ENCODE measurements at places on chromosomes 2 and 18.

DNA sequence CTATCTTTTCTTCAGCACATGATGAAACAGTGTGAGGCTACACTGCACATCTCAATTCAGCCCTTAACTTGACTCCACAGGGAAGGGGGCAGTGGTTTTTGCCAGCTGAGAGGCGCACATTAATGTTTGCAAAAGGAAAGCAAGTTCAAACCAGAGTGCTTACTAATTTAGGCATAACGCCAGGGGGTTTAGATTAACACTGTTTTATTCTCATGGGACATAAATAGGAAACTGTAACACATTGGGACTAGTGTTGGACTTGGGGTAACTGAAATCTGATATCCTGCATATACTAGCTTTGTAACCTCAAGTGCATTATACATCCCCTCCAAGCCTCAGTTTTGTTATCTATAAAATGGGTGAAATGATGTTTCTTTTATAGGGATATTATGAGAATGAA is 821.2 kb upstream of the ID2 start:
- DNase-seq: no peak

GRCh38 chr2:57886161-57886786 is 160.3 kb upstream of the VRK2 start:
- no peak for DNase-seq

DNA sequence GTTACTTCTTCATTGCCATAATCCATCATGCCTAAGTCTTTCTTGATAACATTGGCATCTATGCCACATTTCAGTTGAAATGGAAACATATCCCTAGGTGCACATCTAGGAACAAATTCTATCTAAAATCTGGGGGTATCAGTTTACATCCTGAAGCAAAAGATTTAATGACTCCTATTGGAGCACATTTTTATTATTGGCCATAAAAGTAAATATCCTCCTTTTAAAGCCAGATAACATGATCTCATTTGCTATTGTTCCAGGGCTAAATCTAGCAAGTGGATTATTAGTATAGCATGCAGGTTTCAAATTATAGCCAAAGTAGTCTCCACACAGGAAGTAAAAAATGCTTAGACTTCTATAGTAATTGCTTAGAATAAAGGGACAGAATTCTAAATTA is 193.2 kb downstream of the CDH2 start:
- DNase-seq: no peak

GRCh38 chr2:175552902-175553301 is 371.4 kb upstream of the ATP5MC3 start:
- no peak for DNase-seq

- no peak for DNase-seq
Measured at GRCh38 chr2:26270373-26270772, 25.6 kb downstream of the HADHB start.

DNA sequence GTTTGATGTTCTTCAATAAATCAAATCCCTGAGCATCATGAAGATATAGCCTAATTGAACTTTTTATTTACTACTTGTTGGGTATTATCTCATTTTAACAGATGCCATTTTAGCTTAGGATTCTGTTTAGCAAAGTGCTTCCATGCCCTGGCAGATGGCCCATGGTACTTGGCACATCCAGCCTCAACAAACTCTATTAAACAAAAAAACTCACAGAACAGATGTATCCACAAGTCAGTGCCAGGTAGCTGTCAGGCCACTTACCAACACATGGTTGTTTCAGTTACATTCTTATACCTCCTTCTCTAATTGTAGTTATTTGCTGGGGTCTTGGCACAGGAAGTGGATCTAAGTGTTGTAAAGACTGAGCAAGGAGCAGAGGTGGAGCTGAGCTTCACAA is 29.6 kb downstream of the GAD1 start:
- DNase-seq: no peak

DNA sequence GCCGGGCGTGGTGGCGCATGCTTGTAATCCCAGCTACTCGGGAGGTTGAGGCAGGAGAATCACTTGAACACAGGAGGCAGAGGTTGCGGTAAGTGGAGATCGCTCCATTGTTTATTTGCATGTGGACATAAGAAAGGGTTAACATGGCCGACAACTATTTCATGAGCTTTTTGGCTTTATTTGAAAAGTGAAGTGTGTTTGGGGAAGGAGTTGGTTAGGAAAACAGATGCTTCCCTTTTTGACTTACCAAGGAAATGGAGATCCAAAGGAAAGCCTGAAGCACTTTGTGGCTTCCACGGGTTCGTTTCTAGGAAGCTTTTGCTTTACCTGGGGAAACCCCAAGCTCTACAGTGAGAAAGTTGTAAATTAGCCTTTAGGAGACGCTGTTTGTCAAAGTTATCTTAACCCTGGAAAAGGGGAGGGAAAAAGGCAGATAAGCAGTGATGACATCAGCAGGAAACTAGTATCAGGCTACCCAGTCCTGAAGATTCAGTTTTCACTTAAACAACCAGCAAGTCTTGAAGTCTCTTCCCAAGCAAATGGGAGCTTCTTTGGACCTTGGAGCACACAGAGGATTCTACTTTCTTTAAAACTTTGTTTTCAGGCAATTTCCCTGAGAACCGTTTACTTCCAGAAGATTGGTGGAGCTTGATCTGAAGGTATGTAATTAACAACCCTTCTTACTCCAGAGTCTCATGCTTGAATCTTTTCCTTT is at the start of gene CASP10:
CASP10 (plus strand) TSS at position 492 of the 715 bp plus-strand sequence. CDS start 2,637 bp downstream, outside the sequence.
- no peak for DNase-seq

- peak; percentile 42 for DNase-seq
Measured at GRCh38 chr2:173075781-173076580, at the start of gene MAP3K20. Gene MAP3K20, plus strand, starts transcription at chr2:173075846. Its CDS starts 15,186 bp downstream, at chr2:173091032.

GRCh38 chr2:236526455-236527158 is 43.0 kb upstream of the ACKR3 start:
- DNase-seq: no peak

DNA sequence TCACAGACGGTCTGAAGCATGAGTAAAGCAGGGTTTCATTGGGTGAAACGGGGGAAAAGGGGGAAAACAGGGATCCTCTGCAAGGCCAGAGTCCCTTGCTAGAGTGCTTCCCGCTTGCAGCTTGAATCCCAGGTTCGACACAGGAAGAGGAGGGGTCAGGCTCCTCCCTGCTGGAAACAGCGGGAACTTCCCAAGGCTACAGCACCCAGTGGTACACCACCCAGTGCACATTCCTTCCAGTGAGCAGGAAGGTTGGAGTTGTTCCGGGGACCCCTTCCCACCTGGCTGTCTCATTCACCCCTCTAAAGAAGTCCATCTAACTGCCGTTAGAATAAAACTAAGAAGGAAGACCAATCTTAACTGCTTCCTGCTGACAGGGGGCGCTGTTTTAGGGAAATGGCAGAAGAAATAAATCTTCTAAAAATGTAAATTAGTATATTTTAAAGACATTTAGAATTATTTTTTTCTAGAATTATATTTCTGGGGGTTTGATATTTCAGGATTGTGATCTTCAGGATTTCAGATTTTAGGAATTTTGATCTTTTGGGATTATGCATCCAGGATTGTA is 230.9 kb downstream of the RBM43 start:
- DNase-seq: no peak

DNA sequence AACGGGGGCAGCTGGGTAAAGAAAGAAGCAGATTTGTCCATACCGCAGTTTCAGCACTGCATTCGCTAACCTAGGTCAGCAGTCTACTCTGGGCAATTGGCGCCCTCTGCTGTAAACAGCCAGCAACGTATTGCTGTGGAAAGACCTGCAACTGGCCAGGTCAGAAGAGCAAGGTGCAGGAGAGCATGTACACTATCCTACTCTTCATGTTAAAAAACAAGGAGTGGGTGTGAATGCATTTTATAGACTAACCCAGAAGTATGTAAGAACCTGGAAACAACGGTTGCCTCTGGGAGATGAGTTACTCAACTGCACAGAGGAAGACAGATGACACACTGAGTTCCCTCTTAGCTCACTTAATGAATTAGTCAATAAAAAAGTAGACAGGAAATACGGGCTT is 6.2 kb downstream of the MRPS5 start:
- peak; percentile 30 for DNase-seq

GRCh38 chr2:236691799-236692167 is 122.2 kb downstream of the ACKR3 start:
- DNase-seq: no peak

- DNase-seq: no peak
Measured at GRCh38 chr18:275486-275885, 7.6 kb upstream of the THOC1 start.

DNA sequence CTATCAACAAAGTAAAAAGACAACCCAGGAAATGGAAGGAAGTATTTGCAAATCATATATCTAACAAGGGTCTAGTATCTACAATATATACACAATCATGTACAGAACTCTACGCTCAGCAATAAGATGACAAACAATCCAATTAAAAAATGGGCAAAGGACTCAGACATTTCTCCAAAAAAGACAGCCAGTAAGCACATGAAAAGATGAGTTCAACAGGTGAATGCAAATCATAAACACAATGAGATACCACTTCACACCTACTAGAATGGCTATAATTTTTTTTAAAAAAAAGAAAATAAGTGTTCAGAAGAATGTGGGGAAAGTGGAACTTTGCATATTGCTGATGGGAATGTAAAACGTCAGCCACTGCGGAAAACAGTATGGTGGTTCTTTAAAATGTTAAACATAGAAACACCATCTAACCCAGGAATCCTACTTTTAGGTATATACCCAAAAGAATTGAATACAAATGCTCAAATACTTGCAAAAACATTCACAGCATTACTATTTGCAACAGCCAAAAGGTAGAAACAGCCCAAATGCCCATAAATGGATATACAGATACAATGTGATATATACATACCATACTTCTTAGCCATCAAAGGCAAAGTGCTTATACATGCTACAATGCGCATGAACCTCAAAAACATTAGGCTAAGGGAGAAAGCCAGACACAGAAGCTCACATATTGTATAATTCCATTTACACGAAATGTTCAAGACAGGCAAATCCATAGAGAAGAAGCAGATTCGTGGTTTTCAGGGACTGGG is 121.2 kb downstream of the CABYR start:
- DNase-seq: no peak

GRCh38 chr2:107742460-107743027 is 84.1 kb upstream of the RGPD4 start:
- no peak for DNase-seq

- DNase-seq: no peak
Measured at GRCh38 chr2:221552291-221552690, 19.8 kb downstream of the EPHA4 start.

Data from C1 segment of cervical spinal cord (tissue), 14 donors.